ENCODE measurements at places on chromosomes 1 and 21.

- DNase-seq: no peak
These were observed 61.9 kb downstream of the CLSTN1 start for GRCh38 chr1:9761855-9762254.

GRCh38 chr1:57357462-57357861 lies 66.4 kb downstream of the DAB1 start:
- no peak for DNase-seq

- DNase-seq: no peak
These were observed 88.0 kb upstream of the SLFNL1 start for GRCh38 chr1:41109310-41110197.

DNA sequence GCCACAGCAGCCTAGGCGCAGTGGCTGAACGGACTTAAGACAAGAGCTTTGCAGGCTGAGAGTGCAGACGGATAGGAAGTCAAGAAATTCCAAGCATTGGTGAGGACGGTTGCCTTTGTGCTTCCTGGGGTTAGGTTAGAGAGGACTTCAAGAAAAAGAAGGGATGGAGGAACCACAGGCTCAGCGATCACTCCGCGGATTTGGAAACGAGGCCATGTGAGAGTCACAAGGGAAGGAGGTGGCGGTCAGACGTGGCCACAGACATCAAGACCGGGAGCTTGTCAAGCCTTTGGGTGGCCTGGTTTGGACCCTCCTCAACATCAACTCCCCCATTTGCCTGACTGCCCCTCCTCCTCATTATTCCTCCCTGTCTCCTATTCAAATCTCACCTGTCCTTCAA lies 62.3 kb downstream of the NID1 start:
- DNase-seq: no peak

GRCh38 chr21:26443291-26443690 lies 129.8 kb downstream of the CYYR1 start:
- no peak for DNase-seq

- DNase-seq: no peak
These were observed 88.2 kb downstream of the GABPA start for GRCh38 chr21:25822981-25823380.

GRCh38 chr1:98119796-98120195 lies 199.0 kb upstream of the DPYD start:
- DNase-seq: no peak

DNA sequence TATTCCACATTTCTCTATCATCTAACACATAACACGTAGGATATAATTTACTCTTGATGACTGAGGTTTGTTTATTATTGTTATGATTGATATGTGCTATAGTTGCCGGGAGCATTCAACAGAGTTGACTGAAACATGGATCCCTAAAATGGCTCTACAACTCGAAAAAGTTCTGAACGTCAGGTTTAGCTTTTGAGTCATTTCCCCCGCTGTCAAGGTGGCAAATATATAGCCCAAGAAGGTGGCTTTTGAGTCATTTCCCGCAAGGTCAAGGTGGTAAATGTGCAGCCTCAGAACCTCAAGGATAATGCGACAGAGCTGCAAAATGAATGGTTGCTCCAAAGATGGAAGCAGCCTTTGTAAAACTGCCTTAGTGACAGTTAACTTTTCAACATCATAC lies 104.0 kb downstream of the NIBAN1 start:
- DNase-seq: no peak

- DNase-seq: no peak
These were observed 4.9 kb downstream of the FNDC5 start for GRCh38 chr1:32865639-32866405.

- no peak for DNase-seq
These were observed 73.3 kb downstream of the OLFML2B start for GRCh38 chr1:161950377-161950776.

DNA sequence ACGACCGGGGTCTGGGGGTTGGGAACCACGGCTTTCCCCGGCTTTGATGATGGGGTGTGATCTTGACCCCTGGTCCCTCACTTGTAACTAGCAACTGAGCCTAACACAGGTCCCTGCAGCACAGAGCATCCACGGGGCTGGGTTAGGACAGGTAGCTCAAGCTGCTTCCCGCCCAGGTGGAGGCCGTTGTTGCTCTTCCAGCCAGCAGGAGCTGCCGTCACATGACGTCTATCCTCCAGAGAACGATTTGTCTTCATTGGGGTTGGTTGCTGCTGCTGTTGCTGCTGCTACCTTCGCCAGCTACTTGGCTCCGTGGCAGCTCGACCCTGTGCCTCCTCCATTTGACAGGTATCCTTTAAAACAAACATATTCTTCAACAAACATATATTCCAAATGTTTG lies 74.3 kb upstream of the ADAR start:
- no peak for DNase-seq

DNA sequence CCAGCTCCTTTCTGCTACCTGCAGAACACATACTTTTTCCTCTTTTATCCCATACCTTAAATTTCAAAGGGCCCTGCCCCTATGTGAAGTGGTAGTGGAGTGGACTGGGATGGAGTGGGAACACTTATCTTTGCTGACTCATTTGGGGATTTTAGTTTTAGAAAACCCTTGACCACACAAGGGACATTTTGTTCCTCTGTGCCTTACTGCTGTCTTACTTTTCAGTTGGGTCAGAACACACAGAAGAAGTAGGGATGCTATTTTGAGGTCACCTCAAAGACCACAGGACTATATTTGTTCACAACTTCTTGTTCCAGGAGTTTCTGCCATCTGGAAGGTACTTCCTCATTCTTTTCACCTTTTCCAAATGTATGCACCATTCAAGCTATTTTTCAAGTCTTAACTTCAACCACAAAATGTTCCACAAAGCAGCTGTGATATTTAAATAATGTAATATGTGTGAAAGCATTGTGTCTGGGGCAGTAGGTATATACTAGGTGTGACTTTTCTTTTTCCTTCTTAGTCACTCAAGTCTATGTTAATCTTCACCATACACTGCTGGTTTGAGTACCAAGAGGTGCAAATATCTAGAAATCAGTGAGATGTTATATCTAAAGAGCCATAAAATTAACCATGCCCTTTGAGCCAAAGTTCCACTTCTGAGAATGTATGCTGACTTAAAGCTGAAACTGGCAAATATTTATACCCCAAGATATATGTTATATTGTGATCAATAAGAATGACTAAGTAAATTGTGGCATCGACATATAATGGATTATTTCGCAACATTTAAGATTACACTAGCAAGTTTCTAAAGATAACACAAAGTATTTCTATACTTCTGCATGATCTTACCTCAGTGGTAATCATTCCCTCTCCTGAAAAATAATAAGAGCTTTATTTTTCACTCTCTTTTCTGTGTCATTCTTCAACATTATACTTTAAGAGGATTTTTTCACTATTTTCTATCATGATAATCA lies 308.5 kb downstream of the MRPL39 start:
- DNase-seq: no peak

- no peak for DNase-seq
These were observed 312.9 kb downstream of the HHAT start for GRCh38 chr1:210641582-210641981.

GRCh38 chr21:26007951-26008498 lies 162.5 kb downstream of the APP start:
- DNase-seq: no peak

GRCh38 chr1:163258181-163258580 lies 55.5 kb upstream of the RGS5 start:
- no peak for DNase-seq

DNA sequence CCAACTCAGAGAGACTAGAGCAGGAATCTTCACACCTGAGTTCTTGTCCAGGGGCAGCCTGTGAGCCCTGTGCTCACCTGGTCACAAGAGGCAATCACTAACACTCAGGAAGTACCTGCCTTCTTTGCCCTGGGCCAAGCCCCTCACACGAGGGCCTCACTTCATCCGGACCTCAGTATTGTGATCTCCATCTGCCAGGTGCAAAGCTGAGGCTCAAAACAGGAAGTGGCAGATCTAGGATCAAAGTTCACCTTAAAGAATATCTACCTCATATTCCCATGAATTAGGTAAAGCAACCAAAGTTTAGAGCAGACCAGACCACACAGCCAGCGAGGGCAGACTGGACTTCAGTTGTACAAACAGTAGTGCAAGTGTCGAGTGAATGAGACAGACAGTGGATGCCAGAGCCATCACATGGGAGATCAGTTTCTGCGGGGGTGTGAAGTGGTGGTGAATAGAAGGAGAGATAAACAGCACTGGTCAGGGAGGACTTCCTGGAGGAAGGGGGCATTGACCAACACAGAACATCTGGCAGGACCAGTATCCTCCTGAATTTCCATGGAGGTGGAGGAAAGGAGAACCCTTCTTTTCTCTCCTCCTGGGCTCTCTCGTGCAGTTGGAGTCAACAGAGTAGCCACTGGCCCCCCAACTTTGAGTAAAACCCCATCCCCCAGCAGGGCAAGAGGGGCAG lies 116.6 kb upstream of the ZBTB40 start:
- no peak for DNase-seq

DNA sequence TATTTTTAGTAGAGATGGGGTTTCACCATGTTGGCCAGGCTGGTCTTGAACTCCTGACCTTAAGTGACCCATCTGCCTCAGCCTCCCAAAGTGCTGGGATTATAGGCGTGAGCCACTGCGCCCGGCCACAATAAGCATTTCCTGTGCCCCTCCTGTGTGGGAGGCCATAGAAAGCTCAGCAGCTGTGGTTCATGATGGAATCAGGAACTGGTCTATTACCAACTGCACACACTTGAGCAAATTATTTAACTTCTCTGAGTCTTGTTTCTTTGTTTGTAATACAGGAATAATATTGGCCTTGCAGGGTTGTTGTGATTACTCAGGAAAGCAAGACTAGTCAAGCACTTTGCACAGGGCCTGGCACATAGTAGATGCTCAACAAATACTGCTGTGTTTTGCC lies 15.0 kb downstream of the RHBG start:
- DNase-seq: no peak

DNA sequence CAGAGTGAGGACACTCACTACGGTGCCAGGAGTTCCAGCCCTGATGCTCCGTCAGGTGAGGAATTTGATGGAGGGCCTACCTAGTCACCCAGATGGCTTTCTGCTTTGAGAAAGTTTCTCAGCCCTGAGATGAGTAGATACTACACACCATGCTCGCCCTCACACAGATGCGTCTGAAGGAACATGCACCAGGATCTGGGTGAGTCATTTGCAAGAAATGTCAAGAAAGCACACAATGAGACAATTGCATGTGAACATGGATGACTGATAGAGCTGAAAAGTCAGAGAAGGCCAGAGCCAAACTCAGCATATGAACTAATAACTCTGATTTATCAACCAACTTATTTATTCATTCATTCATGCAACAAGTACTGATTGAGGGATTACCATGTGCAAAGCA lies 483.9 kb downstream of the OMA1 start:
- no peak for DNase-seq

- no peak for DNase-seq
These were observed 3.3 kb downstream of the SLAMF8 start for GRCh38 chr1:159829822-159830465.
